ENCODE measurements at places on chromosomes 4 and X.

GRCh38 chr4:1285790-1286553 is 3.7 kb upstream of the MAEA start:
- DNase-seq, result no peak

DNA sequence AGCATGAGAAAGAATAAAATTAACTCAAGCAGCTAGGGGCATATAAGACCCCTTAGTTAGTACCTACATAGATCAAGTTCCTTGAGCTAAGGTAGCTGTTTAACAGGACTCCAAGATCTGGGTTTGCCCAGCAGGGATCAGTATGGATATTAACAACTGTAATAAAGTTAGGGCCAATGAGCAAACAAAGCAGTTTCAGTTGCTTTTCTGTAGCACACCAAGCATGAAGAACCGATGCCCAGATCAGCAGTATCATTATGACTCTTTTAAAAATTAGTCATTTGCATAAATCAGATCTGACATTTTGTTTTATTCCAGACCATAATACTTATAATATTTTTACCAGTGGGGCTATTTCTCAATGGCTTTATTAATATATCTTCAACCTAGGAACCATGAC is 80.9 kb downstream of the C4orf33 start:
- DNase-seq, result no peak

DNA sequence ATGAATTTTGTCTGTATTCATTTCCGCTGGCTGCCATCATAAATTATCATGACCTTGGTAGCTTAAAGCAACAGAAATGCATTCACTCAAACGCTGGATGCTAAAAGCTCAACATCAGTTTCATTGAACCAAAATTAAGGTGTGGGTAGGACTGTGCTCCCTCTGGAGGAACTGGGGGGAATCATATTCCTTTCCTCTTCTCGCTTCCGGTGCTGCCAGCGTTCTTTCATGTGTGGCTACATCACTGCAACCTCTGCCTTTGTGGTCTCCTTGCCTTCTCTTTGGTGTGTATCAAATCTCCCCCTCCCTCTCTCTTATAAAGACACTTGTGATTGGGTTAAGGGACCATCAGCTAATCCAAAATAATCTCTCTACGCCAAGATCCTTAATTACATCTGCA is 39.5 kb downstream of the NEIL3 start:
- DNase-seq, result no peak

DNA sequence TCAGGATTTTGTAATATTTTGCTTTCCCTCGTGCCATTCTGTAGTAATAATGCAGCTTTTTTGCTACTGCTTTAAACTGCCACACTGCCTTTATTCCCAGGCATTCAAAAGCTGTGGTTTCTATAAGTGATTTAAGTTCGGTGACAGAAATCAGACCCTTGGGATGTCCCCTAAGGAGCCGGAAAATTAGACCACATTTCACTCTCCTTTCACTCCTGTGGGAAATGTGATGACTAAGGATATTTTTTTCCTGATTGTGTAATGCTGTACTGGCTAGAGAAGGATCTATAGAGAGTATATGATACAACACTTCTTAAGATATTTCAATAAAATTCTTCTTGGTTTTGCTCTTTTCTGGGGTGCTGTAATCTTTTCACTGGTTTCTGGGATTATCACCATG is 24.4 kb downstream of the UGT2A3 start:
- DNase-seq, result no peak

GRCh38 chr4:11564021-11564420 is 135.3 kb upstream of the HS3ST1 start:
- no peak for DNase-seq

DNA sequence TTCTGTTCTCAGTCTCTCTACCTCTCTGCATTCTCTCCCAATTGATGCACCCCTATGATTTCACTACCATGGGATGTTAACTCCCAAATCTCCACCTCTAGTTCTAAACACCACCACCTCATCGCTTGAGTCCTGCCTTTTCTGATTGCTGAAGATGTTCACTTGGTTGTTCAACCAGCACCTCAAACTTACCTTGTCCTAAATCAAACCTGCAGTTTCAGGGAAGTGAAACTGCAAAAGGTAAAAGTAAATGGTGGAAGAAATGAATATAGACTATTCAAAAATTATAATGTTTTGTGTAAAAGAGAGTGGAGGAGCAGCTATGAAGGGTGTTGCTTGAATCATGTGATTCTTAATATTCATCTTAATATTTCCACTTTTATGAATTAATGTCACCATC is 91.0 kb downstream of the PDE5A start:
- no peak for DNase-seq

DNA sequence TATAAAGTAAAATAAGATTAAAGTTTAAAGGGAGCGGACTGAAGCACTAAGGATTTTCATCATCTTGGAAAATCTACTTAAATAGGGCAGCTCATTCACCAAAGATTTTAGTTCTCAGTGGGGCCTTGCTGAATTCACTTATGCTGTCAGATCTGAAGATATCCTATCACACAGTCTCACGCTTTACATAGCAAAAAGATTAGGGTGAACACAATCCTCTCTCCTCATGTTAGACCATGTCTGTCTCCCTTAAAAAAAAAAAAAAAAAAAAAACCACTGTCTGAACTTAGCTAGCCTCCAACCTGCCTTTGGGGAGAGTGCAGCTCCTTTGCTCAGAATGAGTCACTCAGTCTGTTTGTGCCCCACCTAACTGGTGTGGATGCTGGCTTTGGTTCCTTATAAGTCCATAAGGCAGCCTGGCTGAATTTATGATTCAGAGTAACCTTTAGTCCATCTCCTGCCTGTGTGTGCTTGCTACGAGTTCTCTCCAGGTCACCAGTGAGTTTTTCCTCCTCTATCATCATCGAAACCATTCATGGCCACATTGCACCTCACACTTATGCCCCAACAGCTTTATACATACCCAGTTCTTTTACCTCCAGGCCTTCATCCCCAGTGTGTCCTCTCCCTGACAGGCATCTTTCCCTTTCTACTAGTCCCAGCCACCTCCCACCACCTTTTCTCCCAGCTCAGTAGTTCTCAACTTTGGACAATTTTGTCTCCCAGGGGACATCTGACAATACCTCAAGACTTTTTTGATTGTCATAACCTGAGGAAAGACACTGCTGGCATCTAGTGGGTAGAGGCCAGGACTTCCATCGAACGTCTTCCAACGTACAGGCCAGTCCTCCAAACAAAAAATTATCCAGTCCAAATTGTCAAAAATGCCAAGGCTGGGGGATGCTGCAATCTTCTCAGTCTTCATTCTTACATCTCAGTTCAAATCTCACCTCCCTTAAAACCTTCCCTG is 220.7 kb upstream of the EMCN start:
- peak; percentile 68 for DNase-seq

DNA sequence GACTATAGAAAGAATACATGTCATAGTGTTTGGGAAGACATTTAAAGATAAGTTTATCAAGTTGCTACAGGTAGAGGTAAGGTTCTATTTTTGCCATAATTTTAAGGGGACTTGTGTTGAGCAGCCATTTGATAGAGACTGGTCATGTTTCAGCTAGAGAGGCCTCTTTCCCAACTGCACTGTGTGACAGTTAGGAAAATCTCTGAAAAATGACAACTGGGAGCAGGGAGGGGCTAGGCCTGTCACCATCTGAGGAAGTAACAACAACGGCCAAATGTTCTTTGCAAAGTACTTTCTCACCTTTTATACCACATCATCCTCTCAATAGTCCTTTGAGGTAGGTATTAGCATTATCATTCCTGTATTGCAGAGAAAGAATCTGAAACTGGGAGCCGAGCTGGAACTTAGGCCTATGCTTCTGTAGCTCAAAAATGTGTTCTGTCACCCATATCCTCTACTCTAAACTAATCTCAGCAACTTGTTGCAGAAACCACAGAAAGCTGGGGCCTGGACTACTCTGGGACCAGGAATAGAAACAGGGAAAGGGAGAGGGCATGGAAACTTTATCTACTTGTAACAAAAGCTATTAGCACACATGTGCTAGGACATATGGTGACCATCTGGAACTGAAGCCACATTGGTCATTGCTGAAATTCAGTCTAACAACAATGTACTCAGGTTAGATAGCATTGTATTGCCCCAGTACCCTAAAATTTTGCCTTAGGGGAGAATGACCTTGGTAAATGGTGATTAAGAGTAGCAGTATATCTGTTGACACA is 198.9 kb downstream of the MID1IP1 start:
- peak; percentile 59 for DNase-seq

DNA sequence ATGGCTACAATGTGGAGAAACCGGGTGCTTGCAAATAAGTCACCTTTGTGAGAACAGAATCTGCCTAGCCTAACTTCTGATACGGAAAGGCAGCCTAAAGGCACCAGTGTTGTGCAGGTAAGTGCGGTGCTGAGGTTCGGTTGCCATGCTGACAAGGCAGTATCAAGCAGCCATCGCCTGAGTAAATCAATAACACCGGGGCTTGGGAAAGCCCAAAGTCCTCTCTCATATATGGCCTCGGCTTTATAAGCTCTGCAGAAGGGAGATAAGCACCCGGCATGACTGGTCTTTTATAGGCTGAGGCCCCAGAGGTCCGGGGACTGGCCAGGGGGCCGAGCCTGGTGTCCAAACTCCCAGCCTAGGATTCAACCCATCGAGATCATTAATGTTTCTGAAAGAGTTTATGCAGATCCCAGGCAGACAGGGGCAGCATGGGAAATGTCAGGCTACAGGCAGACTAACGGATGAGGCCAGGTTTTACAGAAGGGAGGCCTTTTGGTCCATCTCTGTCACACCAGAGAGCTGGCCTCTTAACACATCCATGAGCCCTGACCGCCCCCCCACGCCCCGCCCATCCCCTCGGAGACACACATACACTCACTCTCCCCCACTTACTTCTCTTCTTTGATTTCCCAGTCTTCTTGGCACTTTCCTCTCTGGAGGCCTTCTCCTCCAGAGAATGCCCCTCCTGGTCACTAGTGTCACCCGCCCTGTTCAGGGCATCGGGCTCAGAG is 38.5 kb downstream of the ELF4 start:
- DNase-seq, result no peak

GRCh38 chr4:13218326-13218958 is 265.7 kb downstream of the RAB28 start:
- DNase-seq, result no peak

- DNase-seq, result no peak
Measured at GRCh38 chrX:10071451-10072144, 85.2 kb upstream of the CLCN4 start.

GRCh38 chr4:117422297-117422696 is 336.9 kb upstream of the TRAM1L1 start:
- DNase-seq, result no peak

GRCh38 chrX:133909888-133910287 is 75.5 kb downstream of the GPC3 start:
- DNase-seq, result no peak

- no peak for DNase-seq
Measured at GRCh38 chr4:1183985-1184773, 11.8 kb upstream of the SPON2 start.

DNA sequence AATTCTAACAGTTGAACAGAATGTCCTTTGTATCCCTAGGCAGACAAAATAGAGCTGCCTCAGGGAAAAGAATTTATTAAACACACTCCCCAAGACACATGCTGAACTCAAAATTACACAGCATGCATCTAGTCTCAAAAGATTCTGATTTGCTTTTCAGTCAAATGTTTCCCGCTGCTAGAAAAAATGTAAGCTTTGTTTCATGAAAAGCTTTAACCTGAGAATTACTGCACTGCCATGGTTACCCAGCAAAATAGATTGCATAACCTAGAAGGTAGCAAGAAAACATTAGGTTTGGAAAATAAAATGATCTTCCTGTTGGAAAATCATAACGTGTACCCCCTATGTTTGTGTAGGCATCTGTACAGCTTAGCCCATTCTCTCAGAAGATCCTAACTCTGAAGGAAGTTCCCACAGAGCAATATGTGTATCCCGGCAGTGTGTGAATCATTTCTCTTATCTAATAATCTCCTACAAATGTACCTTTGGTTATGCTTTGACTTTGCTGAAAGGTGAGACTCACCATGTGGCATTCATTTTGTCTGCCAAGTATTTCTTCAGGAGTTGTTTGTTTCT is 646.9 kb downstream of the STPG2 start:
- no peak for DNase-seq

- peak; percentile 73 for DNase-seq
Measured at GRCh38 chr4:54228961-54229501, at the start of gene PDGFRA. Gene PDGFRA, plus strand, starts transcription at chr4:54229293. Its CDS starts 29,476 bp downstream, at chr4:54258769.

DNA sequence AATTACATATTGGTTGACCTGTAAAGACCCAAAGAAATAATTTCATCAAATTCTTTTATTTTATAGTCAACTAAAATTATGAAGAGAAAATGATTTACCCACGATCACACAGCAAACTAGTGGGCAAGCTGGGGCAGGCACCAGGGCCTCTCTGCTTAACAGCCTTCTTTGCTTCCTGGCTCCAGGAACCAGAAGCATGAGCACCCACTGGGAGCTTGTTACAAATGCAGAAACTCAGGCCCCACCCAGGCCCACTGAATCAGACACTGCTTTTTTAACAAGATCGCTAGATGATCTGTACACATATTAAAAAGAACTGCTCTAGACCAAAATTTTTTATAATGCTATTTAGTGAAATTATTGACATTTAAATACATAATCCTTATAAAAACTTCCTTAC is 95.0 kb downstream of the GEMIN8 start:
- DNase-seq, result no peak

Data from BJ (cell line).